ENCODE measurements at places on chromosomes 7 and 10.

- DNase-seq: no peak
Observed at GRCh38 chr7:111671927-111672326, 109.6 kb upstream of the IMMP2L start.

GRCh38 chr10:44395396-44395795 lies 10.5 kb upstream of the CXCL12 start:
- DNase-seq: no peak

DNA sequence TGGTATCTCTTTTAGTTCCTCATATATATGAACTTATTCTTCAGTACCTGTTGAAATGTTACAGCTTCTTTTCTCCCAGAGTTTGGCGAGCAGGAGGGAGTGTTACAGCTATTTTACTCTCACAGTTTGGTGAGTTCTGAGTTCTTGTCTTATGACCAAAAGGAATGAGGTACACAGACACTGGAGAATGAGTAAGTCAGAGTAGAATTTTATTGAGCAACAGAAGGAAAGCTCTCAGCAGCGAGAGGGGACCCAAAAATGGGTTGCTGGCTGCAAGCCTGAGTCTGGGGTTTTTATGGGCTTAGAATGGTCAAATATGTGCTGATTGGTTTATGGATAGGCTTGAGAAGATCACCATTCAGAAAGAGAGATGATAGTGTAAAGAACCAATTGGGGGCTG lies 175.2 kb downstream of the CDK14 start:
- DNase-seq: no peak

DNA sequence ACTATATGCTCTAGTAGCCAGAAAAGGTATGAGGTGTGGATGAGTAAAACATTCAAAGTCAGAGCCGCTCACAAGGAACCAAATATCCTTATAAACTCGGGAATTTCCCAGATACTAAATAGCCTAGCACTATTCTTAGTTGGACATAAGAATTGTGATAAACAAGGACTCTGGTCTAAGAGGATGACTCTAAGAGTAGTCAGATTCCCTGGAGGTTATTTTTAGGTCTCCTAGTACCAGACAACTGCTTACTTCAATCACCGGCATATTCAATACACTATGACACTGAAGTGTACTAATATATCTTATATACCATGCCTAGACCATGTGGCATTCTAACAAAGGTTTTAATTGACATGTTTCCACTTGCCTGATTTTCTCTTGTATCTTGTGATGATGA lies 56.5 kb downstream of the LMBR1 start:
- DNase-seq: no peak

DNA sequence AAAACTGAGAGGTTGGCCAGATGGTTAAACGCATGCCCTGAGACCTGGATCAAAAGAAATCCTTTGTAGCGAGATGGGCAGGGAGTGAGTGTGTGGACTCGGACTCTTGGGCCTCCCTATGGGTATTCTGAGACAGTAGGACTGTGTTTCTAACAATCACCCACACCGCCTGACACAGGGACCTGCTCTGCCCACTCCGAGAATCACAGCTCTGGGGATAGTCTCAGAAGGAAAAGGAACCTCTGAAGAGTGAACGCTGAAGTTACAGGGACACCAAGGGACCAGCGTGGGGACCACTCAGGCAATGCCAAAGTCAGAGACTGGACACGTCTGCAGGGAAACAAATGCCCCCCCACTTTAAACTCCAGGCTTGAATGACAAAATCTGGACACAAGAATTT lies 242.1 kb upstream of the TCERG1L start:
- no peak for DNase-seq

- no peak for DNase-seq
Observed at GRCh38 chr10:92290076-92290836, 622 bp downstream of the CPEB3 start.

DNA sequence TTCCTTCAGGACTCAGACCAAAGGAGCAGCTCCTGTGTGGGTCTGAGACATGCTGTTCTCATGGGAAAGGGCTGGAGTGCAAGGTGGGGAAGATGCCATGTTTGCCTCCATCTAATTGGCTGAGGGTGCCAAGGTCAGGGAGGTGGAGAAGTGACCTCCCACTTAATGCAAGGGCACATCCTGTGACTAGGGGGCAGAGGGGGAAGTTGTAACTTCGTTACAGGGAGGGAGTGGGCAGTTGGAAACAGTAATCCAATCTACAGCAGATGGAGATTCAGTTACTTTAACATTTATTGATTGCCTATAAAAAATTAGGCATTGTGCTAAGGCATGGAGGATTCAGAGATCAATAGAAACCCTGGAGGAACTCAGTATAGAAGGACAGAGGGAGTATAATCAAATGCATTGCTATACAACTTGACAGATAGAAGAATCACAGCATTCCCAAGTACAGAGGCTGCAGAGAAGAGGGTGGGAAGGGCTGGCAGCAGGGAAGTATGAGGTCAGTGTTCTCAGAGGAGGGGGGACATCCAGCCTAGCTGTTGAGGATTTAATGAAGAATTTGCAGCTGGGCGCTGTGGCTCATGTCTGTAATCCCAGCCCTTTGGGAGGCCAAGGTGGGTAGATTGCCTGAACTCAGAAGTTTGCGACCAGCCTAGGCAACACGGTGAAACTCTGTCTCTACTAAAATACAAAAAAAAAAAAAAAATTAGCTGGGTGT lies 75.9 kb downstream of the CCNY start:
- DNase-seq: no peak

DNA sequence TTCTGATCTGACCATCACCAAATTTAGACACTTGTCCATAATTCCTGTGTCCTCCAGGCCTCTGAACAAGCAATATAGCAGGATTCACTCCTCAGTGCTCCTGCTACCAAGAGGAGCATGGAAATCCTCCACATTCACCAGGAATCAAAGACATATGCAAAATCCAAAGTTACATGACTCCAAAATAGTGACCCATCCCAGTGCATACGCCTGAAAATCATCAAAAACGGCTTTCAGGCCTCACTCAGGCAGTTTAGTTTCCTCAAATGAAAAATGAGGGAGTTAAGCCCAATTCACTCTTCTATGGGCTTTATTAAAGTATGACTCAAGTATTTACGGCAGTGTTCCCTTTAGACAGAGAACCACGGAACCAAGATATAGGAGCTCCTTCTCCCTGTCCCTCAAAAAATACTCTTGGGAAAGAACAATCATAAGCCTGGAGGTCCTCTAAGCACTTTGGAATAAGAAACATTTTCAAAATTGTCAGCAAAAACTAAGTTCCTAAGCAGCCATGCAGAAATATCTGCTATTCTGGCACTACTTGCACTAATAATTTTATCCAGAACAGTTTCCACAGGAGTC lies 240.7 kb downstream of the PARD3 start:
- no peak for DNase-seq

DNA sequence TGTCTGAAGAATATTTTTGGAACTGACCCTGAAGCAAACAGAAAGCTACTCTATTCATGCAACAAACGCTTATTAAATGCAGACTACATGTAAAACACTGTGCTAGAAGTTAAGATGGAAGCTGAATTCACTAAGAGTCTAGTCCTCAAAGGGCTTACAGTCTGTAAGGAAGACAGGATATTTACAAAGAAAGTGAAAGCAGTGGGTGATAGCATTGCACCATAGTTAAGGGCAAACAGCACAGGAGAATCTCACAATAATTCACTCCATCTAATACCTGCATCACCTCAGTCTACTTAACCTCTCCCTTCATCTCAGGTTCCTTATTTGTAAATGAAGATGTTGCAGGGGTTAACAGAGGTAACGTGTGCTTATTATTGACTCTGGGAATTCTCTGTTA lies 360.0 kb upstream of the AOAH start:
- DNase-seq: no peak

GRCh38 chr7:151626422-151627115 lies 106.9 kb upstream of the RHEB start:
- no peak for DNase-seq

DNA sequence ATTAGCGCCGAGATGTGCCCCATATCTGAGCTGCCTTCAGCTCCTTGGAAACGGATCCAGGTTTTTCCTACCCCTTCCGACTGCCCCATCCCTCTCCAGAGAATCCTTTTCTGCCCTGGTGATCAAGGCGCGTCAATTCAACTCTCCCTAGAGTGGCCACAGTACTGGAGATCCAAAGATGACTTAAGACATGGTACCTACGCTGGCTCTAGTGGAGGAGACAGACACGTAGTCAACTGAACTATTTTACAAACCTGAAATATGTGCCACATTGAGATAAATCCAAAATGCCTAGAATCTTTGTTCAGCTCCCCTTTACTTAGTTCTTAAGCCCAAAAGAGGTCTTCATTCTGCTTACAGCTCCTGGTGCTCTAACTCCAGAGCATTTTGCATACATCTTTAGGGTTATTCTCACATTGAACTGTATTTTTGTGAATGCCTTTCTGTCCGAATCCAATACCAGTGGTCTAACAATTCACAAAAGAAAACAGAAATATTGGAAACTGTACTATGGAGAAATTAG lies 444 bp upstream of the TNPO3 start:
- DNase-seq: no peak

- no peak for DNase-seq
Observed at GRCh38 chr7:10128748-10129147, 844.9 kb upstream of the PHF14 start.

DNA sequence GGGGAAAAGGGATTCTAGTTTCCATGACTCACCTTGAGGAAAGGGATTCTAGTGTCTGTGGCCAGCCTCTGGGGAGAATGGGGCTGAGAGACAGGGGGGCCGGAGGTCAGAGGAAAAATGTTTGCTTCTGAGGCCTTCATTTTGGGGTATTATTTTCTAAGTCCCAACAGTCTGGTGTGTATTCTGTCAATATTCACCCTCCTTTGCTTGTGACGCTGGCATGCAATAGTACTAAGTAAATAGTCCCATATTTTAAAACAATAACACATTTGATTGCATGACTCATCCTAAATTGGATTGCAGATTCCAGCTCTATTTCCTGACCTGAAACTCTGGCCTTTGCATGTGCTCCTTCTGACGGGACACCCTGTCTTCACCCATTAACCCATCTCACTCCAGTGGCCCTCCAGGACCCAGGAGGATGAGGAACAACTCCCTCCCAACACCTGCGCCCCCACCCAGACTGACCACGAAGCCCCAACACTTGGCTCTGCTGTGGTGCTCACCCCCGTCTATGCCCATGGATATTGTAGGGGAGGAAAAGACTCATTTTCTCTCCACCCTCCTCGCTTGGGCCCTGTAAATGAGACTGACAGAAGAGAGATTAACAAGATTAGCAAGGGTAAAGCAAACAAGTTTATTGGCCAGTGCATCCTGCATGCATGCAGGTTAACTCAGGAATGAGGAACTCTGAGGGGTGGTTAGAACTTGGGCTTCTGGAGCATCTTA lies 495.6 kb upstream of the KLF6 start:
- DNase-seq: no peak

All from stimulated activated CD4-positive, alpha-beta T cell treated with anti-CD3 and anti-CD28 coated beads, Interleukin-15, amount 100 ng/mL, for 1 hour (primary cell).